ENCODE measurements at places on chromosomes 4 and X.
A peak's percentile ranks its signal among the peaks of the same experiment; 100 is the strongest.

DNA sequence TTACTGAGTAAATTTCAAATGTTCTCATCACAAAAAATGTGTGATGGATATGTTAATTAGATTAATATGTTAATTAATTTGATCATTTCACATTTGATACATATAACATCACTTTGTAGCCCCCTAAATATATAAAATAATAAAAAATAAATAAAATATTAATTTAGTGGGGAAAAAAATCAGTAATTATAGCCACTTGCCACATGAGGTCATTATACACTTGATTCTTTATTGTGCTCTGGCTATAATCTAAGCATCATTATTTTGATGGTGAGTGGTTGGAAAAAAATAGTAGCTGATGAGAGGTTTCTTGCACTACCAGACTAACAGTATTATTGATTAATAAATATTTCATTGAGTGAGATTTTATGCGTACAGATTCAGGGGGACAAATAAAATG, 57.4 kb downstream of the DCK start:
- DNase-seq, result no peak

DNA sequence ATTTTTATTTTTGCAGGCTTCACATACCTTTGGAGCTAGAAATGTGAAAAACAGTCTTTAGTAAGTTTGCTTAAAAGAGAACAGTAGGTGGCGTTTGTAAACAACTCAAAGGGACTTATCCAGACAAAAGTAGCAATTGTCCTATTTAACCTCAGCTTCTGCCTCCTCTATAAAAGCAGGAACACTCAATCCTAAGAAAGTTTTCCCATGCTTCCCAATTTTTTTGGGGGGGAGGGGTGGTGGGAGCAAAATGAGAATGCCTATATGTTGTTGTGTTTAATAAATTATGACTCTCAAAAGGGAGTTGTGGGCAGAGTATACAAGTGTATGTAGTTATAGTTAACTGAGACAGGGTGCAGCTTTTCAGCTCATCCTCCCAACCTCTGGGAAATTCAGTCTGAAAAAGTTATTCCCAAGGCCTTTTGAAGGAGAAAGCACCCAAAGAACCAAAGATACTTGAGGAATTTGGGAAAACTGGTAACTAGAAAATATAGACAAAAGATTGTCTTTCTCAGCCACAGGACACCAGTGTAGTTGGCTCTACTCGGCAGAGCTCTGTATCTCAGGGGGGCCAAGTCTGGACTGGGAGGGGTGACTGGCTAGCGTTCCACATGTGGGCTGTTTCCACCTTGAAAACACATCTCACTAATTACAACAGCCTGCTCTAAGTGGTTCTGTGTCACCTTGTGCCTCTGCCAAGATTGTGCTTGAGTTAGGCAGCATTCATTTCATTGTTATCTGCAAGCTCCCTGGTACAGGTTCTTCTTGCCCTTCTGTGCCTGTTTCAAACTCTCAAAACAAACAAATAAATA, 2.8 kb downstream of the SFRP2 start:
- DNase-seq, result no peak

GRCh38 chrX:103254171-103254824, 657 bp downstream of the TCEAL8 start:
- peak; percentile 7 for DNase-seq

DNA sequence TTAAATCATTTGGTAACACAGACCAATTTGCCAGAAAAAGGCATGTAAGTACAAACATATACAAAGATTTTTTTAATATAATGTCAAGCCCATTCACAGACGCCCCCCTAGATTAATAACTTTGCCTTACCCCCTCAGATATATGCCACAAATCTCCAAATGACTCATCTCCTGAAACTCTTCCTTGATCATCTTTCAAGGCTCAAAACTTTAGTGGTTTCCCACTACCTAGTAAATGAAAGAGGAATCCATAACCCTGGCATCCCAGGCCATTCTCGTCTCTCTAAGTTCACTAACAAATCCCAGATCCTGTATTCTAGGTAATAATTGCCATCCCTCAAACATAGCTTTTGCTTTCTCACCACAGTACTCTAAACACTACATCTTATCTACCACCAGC, 61.9 kb downstream of the PRSS12 start:
- DNase-seq, result no peak

GRCh38 chr4:183405303-183405702, 39.1 kb upstream of the CDKN2AIP start:
- no peak for DNase-seq

- DNase-seq, result no peak
These were observed 61.4 kb downstream of the GBA3 start for GRCh38 chr4:22754116-22754515.
